ENCODE measurements at places on chromosomes 4 and X.
A peak's percentile ranks its signal among the peaks of the same experiment; 100 is the strongest.

DNA sequence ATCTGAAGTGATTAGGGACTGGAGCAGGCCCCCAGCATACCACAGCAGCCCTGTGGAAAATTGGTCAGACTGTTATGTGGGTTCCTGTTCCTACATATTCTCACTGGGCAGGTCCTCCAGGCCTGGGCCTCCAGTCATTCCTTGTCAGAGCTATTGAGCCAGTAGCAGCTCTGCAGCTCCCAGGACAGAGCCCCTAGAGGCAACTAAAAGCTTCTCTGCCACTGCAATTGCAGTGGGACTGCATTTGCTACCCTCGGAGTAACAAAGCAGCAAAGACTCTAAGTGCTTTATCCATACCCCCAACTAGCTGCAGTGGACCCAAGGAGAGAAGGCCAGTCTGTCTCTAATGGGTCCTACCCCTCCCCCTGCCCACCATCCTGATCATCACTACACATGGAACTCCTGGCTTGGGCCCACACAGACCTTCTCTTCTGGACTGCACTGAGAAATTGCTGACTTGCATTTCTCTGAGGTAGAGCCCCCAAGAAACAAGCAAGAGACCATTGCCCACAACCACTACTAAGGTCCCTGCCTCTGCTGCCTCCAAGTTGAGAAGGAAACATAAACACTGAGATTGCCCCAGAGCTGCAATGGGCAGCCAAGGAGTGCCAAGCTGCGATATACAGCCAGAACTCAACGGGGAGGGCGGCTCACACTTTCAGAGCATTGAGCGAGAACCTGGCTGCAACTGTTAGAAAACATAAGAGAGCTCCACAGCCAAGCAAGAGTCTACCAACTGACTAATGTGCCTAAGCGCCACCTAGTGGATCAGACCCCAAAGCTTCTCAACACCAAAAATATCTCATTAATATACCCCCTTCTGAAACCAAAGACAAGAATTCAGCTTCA is 738.7 kb upstream of the NDST4 start:
- DNase-seq: peak; percentile 27

DNA sequence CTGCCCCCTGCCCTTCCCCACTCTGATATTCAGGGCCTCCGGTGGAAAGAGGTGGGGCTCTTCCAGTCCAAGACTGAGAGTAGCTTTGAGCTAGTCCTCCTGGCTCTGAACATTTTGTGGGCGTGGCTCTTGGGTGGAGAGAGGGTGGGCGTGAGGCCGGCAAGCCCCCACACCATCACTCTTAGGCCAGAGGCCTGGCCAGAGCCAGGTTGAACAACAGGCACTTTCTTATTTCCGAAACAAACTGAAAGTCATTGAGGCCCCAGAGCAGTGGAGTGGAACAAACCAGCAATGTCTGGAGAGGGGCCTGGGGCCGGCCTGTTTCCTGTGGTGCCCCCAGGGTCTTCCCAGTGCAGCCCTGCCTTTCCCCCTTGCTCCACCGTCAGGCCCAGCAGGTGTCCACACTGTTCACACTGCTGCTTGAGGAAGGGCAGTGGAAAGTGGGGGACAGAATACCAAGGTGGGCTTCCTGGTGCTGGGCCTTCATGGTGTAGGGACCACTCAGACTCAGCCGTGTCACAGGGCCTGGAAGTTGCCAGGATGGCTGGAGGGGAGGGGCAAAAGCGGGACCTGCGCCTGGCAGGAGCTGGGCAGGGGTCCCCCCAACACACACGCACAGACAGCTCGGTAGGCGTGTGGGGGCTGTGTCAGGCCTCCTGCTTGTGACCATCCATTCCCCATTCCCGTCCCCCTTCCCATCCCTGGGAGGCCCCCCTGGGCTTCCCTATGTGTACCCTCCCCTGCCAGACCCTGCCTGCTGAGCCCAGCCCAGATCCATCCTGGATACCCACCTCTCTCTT is 2.9 kb downstream of the ADRA2C start:
- DNase-seq: no peak

DNA sequence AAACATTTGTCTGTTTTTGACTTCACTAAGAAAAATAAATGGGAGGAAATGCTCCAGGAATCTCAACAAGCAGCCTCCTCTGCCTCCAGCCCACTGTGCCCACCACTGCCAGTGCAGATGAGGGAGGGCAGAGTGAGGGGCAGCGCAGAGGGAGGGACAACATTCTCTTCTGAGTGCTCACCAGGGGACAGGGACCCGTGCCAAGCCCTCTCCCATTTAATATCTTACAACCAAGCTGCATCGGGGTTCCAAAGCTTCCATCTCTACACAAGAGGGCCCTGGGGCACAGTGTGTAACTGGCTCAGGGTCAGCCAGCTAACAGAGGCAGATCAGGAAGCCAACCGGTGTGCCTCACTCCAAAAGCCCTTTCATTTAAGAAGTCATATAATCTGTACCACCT is 120.4 kb downstream of the NSUN7 start:
- DNase-seq: no peak

- DNase-seq: no peak
Observed at GRCh38 chrX:102129473-102129872, 4.0 kb downstream of the TCEAL2 start.

DNA sequence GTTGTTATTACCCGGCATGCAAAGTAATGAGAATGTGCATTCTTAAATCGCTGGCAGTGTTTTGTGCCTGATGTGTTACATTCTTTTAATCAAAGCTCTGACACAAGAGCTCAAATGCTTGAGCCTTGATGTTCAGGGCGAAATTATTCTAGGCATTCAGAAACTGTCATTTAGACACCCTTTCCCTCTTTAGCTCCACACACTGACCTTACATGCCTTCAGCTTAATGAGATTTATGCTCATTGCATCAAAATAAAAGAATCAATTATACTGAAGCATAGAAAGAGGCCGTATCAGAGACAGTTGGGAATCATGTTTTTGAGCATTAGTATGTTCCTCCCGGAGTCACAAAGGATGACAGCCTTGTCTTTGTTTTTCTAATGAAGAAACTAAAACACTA is 56.7 kb downstream of the FAM114A1 start:
- no peak for DNase-seq

GRCh38 chrX:28223991-28224390 is 242.7 kb upstream of the DCAF8L1 start:
- no peak for DNase-seq

GRCh38 chr4:105972946-105973621 is 77.8 kb downstream of the NPNT start:
- DNase-seq: no peak

DNA sequence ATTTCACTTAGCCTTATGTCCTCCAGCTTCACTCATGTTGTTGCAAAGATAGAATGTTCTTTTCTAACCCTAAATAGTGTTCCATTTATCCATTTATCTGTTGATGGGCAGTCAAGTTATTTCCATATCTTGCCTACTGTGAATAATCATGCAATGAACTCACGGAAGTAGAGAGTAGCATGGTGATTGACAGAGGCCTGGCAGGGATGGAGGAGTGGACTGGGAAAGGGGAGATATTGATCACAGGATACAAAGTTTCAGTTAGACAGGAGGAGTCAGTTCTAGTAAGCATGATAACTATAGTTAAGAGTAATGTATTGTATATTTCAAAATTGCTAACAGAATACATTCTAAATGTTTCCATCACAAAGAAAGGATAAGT is 10.3 kb upstream of the CLNK start:
- no peak for DNase-seq

DNA sequence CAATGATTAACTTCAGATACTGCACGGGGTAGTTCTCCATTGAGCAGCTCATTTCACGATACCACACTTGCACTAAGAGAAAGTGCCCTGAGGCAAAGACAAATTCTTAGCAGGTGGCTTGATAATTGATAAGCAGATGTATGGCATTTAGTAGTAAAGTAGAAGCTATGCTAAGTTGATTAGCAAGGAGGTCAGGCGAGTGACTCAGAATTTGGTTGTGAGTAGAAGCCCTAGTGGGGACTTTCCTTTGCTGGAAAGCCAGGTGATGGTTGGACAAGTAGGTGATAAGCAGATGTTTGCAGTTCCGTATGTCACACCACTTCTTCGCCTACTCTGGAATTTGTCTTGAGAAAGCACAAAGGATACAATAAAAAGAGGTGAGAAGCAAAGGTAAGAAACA is 58.7 kb downstream of the TLL1 start:
- DNase-seq: no peak

GRCh38 chr4:173937631-173938270 is 345.7 kb downstream of the FBXO8 start:
- DNase-seq: no peak

- no peak for DNase-seq
Observed at GRCh38 chr4:159191989-159192388, 89.1 kb downstream of the RAPGEF2 start.

DNA sequence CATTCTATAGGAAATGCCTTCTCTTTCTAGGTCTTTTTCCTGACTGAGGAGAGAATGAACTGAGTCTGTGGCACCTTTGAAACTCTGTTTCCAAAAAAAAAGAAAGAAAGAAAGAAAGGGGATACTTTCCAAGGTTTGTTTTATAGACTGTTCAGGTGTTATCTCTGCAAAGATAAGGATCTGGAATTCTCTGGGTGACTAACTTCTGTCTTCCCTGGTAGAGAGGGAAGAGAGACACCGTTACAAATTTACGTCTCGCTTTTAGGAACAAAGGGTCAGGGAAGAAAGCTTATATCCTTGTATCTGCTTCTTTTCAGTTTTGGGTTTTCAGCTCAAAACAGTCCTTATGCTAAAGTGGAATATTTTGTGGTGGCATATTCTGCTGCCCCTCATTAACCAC is 314.1 kb downstream of the RAPGEF2 start:
- no peak for DNase-seq

DNA sequence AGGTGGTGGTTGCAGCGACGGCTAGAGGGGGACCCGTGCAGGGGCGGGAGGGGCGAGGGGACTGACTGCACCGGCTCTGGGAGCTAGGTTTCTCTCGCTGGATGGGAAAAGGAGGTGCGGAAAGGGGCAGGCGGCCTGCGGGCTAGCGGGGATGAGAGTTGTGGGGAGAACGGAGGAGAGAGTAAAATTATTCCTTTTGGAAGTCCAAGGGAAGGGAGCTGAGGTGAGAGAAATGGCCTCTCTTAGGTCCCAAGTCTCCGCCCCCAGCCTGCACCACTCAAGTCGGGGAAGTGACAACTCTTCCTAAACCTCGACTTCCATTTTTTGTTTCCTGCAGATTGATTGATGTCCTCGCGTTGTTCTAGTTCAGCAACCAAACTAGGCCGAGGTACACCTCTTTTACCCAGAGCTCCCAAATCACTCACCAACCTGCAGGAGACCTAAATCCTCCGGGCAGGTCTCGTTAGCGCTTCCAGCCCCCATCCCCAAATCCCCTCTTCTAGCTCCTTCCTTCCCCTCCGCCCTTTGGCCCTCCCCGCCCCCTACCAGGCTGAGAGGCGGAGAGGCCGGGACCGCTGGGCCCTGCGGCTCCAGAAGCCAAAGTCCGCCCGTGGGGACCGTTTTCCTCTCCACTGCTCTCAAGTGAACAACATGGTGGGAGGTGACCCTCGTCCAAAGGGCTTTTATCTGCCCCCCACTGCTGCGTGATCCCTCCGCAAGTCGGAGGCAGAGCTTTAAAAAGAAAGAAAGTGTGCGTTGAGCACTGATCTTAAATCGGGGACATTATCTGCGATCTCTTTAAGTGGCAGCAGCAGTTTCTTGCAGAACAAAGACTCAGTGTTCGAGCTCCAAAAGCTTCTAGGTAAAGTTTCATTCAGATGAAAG is 7.3 kb downstream of the PITX2 start:
- DNase-seq: no peak

DNA sequence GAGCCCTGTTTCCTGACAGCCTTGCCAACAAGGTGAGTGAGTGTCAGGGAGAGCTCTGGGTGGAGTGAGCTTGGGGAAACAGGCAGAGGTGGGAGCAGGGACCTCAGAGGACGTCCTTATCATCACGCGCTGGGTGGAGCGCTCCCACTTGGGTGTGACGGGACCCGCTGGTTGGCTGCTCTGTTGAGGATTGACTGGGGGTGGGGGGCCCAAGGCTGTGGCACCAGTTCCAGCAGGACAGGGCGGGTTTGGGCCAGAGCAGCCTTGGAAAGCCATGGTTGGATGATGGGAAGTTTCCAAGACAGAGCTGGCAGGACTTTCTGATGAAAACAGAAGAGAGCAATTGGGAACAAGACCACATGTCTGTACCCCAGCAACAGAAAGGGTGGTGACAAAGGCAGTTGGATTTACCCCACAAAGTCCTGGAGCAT is 3.0 kb upstream of the PCGF3 start:
- DNase-seq: no peak

- DNase-seq: no peak
Observed at GRCh38 chrX:124488412-124489161, 142.2 kb downstream of the SH2D1A start.

DNA sequence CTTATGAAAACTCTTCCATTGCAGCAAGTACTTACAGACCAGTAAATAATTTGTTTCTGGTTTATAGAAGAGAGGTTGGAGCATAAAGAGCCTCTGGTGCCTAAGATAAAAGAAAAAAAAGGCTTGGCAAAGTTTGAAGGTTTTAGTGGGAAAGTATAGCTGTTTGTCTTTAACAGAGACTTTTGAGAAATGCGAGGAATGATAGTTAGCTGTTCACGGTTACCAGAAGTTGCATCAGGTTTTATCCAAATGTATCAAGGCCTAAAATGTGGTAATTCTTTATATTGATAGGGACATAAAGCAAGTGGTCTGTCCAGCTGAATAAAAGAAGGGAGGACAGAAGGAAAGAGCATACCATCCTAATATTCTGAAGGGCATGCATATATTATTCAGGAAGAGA is 29.3 kb downstream of the RAP1GDS1 start:
- DNase-seq: no peak

GRCh38 chr4:70993181-70994068 is at the start of gene DCK:
Gene DCK (plus strand): TSS chr4:70993649. CDS start chr4:70993836, 187 bp downstream.
- DNase-seq: peak; percentile 83

DNA sequence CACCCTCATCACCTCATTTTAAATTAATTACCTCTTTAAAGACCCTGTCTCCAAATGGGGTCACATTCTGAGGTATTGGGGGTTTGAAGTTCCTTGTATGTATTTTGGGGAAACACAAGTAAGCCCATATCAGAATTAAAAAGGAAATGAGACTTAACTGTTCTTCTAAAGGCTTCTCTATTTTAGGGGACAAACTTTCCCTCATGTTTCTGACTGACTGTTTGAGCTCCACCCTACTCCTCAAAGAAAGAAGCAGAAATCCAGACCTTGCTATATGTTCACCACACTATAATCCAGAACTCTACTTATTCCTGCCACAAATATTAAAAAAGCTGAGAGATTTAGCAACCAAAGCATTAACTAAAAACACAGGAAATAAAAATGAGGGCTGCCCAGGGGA is 258.8 kb downstream of the ARHGAP24 start:
- no peak for DNase-seq

GRCh38 chr4:89572224-89572858 is 264.6 kb downstream of the SNCA start:
- DNase-seq: no peak

- no peak for DNase-seq
Observed at GRCh38 chrX:3450881-3451570, 104.6 kb upstream of the MXRA5 start.

DNA sequence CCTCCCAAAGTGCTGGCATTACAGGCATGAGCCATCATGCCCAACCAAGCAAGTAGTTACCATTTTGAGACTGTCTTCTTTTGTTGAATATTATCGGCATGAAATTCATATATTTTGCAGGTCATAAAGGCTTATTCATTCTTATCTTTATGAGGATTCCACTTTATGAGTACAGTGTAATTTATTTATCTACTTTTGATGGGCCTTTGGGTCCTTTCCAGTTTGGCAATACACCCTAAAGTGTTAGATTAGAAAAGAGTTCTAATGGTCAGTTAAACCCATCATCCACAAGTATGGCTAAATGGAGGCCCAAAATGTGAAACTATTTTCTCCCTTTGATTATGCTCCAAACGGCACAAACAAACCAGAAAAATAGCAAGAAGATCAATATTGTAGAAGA is 10.9 kb upstream of the ABCG2 start:
- DNase-seq: no peak

GRCh38 chr4:22202975-22203710 is 254.6 kb upstream of the KCNIP4 start:
- DNase-seq: no peak

All from thymus (tissue), 14 donors.